ENCODE measurements at places on chromosomes 12 and 14.

DNA sequence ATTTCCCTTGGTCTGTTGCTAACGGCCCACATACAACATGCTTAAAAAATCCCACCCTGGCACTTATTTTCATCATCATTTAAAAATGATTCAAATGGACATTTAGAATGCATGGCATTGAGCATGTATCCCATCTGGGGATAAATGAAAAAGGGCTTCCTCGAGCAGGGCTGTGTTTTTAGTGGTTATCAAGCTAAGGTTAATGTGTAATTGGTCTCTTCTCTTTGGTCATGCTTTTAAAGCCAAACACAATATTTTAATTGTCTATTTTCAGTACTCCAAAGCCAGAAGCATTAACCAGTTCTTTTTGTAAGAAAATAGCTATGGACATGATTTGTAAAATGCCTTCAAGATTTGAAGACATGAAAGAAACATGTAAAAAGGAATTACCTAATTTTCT is 1.9 kb upstream of the TRHDE start:
- DNase-seq = no peak

GRCh38 chr14:22282417-22282816 is 306.6 kb downstream of the DAD1 start:
- DNase-seq = peak; percentile 32

- no peak for DNase-seq
Measured at GRCh38 chr12:6471989-6472360, 1.5 kb upstream of the VAMP1 start.

- no peak for DNase-seq
Measured at GRCh38 chr12:38056701-38057689, 259.6 kb upstream of the ALG10B start.

DNA sequence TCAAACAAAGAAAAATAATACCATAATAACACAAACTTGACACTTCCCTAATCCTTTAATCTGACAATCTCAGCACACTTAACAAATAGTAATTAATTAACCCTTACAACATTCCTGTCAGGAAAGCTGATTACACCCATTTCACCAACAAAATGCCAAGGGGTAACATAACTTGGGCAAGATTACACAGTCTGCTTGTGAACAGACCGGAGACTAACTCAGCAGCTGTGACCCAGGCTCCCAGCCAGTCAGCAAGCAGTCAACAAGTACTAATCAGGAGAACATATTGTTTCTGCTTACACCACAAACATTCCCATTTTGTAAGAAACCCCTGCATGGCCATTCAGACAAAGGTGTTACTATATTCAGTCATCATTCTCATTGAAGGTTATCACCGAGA is 592.5 kb upstream of the FLRT2 start:
- DNase-seq = no peak

- no peak for DNase-seq
Measured at GRCh38 chr12:117643971-117644370, 282.5 kb upstream of the NOS1 start.

Measured in GM20000 (cell line).